T1000 (cell line): ENCODE measurements at places on chromosomes 7 and 10.

DNA sequence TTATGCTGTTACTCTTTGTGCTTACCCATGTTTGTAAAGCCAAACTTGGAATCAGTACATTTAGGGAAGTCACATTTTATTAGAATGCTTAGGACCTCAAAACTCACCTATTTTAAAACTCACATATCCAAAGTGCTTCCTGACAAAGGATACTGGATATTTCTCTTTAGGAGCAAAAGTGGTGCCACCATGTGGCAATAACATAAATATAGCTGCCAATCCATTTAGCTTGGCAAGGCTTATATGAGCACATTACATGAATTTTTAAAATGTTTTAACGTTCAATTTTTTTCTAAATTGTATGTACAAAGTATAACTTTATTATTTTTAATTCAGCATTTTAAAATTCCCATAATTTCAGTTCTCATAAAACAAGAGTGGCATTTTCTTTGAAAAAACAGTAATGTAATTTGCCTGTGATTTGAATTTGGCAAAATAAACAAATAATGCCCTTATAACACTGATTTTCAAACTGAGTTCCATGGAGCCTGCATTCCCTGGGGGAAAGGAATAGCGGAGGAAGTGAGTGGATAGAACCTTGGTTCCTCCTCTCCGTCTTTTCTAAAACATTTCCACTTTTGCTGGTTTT lies 75.4 kb downstream of the HDAC9 start:
- DNase-seq = no peak

DNA sequence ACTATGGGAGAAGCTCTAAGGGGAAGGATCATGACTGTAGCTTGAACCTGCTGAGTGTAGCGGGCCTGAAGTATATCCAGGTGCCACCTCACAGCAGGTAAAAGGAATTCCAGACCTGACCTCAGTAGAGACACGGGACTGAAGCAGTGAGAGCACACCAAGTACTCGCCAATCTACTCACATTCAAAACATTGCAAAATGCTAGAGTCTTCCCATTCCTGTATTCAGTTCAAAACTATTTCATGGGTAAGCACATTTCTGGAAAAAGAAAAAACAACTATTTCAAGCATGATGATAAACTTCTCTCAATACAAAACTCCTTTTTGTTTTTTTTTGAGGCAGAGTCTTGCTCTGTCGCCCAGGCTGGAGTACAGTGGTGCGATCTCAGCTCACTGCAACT lies 121.9 kb upstream of the AUTS2 start:
- no peak for DNase-seq

GRCh38 chr10:34539533-34540315 lies 275.4 kb downstream of the PARD3 start:
- no peak for DNase-seq

DNA sequence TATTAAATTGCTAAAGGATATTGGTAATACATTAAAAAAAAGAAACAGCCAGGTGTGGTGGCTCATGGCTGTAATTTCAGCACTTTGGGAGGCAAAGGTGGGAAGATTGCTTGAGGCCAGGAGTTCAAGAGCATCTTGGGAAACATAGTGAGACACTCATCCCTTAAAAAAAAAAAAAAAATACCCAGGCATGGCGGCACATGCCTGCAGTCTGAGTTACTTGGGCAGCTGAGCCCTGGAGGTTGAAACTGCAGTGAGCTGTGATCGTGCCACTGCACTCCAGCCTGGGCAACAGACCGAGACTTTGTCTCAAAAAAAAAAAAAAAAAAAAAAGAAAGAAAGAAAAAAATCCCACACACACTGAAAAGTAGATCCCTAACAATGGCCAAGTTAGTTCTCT lies 59.7 kb downstream of the MACC1 start:
- DNase-seq = no peak

GRCh38 chr7:6268023-6268900 lies 4.2 kb downstream of the CYTH3 start:
- no peak for DNase-seq

DNA sequence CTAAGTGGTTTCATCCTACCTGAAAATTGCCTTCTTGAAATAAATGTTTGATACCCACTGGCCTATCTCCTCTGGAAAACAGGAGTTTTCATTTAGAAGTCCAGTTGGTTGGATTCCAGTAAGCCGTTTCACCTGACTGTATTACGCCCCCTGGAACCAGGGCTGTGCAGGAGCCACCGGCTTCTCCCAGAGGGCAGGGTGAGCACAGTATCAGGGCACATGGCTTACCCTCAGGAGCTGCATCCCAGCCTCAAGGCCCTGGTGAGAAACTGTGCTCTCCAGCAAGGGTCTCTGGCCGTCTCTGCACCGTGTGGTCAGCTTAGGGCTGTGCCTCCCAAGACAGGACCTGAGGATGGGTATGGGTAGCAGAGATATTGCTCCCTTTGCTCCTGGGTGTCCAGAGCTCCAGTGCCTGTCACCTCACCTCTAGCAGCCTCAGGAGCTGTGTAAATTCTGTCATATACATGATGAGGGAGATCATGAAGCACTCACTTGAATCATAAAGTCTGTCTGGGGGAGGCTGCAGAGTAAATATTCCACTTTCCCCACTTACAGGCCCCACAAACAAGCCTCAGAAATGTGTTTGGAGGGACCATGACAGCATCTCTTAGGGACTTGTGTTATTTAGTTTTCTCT lies 109.6 kb upstream of the SAMD8 start:
- no peak for DNase-seq

GRCh38 chr10:100962351-100963080 lies 6.8 kb upstream of the SEMA4G start:
- no peak for DNase-seq

- no peak for DNase-seq
Observed at GRCh38 chr10:96441322-96441885, 72.3 kb downstream of the TLL2 start.

- DNase-seq = no peak
Observed at GRCh38 chr10:119477444-119477843, 65.1 kb downstream of the RGS10 start.

DNA sequence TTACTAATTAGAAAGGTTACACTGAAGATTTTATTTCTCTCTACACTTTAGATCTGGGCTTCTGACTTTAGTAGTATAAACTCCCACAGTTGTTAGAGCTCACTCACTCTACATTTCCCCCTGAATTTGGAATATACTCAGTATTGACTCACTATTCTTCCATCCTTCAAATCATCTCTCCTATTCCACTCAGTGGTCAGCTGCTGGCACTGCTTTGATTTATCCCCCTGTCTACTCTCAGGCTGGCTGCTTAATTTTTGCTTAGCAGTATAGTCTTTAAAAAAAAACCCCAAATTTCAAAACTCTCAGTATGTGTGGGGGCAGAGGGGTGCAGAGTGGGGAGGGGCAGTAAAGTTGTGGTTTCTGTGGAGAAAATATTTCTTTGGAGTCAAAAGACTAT lies 68.9 kb downstream of the CDK6 start:
- no peak for DNase-seq

DNA sequence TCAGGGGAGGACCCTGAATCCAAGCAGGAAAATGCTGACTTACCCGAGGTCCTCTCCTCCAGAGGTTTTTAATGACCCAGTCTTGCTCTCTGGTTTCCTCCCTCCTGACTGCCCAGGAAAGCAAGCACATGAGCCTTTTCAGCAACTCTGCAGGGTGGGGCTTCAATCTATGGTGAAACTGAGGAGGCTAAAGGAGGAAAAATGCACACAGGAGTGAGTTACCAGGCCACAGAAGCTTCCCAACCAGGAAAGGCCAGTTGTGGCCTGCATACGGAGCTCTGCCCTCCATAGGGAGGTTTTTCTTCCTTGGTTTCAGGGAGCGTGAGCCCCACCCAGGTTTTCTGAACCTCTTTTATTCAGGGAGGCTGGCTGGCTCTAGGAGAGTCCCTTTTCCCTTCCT lies 14.1 kb upstream of the DLG5 start:
- DNase-seq = no peak
